ENCODE measurements at places on chromosomes 3 and 15.
A peak's percentile ranks its signal among the peaks of the same experiment; 100 is the strongest.

DNA sequence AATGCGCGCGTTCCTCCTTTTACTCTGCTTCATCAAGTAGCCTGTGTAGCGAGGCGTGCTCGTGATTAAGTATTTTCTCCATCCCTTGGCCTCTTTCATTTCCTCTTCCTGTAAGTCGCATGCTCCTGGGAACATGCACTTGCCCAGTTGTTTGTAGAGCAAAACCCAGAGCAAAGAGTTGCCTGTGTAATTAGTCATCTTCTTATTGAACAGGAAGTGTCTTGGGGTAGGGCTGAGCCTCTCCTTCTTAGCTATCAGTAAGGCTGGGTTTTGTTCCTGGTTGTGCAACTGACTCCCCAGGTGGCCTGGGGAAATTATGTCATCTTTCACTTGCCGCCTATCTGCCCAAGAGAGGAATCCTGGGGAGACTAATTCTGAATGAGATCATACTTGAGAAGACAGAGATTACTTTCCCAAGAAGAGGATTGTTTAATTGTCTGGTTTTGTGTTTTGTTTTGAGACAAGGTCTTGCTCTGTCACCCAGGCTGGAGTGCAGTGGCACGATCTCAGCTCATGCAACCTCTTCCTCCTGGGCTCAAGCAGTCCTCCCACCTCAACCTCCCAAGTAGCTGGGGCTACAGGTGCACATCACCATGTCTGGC, 14.9 kb downstream of the LIPH start:
- peak; percentile 9 for DNase-seq

DNA sequence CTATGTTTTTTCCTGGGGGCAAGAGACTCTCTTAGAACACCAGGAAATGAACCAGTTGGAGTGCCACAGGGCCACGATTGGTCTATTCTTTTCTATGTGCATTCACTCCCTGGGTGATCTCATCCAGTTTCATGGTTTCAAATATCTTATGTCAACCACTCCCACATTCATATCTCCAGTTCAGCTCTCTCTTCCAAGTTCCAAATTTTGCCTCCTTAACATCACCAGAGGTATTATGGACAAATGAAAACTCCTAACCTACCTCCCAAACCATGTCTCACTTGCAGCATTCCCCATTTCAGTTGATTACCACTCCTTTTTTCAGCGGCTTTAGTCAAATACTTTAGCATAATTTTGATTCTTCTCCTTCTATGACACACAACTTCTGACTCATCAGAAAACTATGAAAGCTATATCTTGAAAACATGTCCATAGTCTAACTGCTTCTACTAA, 203.1 kb upstream of the SEMA6D start:
- no peak for DNase-seq

- DNase-seq = no peak
These were observed 11.8 kb upstream of the HDC start for GRCh38 chr15:50277370-50277769.

DNA sequence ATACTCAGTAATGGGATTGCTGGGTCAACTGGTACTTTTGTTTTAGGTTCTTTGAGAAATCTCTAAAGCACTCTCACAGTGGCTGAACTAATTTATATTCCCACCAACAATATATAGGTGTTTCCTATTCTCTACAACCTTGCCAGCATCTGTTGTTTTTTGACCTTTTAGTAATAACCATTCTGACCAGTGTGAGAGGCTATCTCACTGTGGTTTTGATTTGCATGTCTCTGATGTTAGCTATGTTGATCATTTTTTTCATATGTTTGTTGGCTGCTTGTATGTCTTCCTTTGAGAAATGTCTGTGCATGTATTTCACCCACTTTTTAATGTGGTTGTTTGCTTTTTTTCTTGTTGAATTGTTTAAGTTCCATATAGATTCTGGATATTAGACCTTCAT, 98.2 kb upstream of the DCBLD2 start:
- DNase-seq = no peak

DNA sequence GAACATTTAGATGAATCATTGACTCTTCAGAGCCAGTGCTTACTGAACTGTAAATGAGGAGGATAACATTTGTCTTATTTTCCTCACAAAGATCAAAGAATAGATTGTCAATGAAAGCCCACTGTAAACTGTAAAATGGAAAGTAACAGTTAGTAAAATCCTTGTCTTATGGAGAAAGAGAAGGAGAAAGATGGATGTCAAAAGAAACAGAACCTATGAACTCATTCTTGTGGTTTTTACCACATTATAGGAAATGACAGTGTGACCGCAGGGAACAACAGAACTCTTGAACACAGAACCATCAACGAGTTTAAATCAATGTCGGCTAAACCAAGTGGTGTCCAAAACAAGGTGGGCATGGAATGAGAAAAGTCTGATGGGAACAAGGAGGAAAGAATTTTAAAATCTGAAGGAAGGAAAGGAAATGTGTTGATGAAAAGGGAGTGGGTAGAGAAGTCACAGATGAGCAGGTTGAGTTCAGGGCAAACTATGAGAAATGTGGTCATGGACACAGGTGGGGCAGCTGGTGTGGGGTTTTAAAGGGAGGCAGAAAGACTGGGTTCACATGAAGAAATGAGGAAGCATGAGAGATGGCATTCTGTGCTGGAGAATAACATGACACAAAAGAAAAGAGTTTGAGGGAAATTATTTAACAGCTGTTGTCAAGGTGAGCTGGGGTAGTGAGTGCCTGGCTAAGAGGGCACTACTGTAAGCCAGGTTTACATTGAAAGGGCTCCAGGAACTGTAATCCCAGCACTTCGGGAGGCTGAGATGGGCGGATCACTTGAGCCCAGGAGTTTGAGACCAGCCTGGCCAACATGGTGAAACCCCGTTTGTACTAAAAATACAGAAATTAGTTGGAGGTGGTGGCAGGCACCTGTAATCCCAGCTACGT, 42.4 kb upstream of the ETV5 start:
- no peak for DNase-seq

GRCh38 chr3:94114666-94115065, 51.8 kb downstream of the NSUN3 start:
- DNase-seq = no peak

DNA sequence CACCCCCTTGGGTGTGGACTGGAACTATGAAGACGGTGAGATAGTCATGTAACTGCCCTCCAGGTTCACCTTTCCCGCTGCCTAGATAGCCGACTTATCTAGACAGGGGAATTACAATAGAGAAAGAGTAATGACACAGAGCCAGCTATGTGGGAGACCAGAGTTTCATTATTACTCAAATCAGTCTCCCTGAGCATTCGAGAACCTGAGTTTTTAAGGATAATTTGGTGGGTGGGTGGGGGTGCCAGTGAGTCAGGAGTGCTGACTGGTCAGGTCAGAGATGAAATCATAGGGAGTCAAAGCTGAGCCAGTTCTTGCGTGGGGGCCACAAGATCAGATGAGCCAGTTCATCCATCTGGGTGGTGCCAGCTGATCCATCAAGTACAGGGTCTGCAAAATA, 19.7 kb upstream of the DNAJC19 start:
- no peak for DNase-seq

DNA sequence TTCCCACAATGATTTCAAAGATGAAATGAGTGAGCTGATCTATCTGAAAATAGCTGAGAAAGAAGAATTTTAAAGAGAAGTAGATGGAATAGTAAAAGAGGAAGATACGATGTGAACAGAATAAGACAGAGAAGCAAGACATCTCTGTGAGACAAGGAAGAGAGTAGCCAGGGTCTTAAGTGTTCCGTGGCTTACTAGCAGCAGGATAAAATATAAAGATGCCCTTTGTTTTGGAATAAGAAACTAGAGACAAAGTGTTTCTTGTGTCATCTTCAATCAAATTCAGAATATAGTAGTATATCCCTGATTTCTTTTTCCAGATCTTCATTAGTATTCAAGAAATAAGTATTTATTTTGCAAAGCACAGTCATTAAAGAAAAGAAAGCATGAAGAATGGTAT, 281.0 kb upstream of the NECTIN3 start:
- no peak for DNase-seq

DNA sequence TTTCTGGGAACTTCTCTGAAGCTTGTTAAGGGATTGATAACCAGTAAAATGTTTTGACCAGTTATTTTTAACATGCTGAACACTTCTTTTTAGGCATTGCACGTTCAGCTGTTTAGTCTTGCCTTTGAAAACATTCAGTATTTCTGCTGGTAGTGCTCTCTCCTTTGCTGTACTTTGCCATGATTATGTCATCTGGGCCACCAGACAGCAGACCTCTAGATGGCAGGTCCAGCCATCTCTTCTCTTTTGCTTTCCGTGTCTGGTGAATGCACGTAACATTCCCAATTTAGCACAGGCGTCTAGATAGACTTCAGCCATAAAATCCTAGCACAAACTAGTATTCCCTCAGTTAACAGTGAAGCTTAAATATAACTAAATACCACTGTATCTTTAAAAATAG, 57.8 kb downstream of the RAB7A start:
- DNase-seq = no peak

DNA sequence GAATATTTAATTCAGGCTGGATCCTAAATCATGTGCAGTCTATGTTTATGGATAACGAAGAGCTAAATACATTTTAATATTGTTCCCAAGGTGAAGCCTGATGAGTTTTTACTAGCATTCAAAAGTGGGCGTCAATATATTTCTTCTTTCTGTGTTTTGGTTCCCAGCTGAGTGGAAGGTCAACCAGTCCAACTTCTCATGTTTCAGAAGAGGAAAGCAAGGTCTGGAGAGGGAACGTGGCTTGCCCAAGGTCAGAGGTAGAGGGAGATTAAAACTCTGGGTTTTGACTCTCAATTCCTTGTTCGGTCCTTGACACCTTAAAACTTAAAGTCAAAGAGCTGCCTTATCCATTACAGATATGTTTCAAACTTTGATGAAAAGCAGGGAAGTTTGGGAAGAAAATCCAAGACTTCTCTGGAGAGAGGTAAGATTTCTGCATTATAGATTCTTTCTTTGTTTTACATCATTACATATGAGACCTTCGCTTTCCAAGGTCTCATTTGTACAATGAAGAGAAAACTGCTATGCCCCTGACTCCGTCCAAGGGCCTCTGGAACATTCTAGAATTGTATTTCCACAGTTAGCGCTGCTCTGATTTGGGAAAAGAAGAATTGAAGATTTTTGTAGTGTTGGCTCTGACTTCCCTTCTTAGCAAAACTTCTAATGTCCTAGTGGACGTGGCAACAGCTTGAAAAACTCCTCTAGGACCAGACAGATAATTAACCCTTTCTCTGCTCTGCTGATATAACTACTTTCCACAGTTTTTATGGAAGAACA, 57.7 kb upstream of the HES1 start:
- peak; percentile 57 for DNase-seq

GRCh38 chr3:71512000-71512399, 71.5 kb downstream of the FOXP1 start:
- DNase-seq = no peak

DNA sequence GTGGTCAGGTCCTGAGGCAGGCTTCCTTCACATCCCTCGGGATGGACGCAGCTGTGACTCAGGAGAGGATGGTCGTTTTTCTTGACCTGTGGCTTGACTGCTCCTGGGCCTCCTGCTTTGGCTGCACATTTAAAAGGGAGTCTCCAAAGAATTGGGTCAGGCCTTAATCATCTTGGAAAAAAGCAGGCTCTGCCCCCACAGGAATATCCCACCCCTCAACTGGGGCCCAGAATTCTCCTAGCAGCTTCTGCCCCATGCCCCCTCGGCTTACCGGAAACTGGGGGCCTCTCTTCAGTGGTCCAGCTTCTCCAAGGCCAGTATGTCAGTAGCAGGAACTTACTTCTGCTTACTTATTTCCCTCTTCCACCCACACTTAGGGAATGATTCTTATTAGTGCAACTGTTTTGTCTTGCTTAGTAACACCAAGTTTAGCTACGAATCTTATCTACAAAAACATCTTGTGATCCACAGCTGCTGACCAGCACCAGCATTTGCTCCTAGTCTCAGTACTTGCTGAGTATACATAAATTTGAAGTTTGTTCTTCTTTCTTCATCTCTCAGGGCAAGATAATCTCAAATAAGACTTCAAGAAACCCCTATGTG, 35.7 kb downstream of the ATG7 start:
- no peak for DNase-seq

All from tongue (tissue), 3 donors.